ENCODE measurements at places on chromosomes 2 and 18. TPM values are rescaled to one million over a fixed set of nuclear protein-coding genes. Genes with fewer than 3 reads are reported as not detected.

DNA sequence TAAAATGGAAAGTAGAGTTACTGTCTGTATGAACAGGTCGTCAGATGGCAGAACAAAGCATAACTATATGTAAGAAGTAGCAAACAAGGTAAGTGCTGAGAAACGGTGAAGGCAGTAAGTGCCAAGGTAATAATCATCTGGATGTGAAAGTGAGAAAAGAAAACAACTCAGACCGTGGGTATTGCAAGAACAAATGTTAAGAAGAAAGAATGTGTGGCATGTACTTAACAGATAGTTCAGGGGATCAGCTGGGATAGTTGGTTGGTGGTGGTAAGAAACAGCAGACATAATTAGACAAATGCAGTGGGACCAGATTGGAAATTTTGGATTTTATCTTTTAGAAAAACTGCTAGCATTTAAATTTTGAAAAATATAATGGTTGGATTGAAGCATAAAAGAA, 375.8 kb upstream of the NXPH2 start:
- DNase-seq = no peak

DNA sequence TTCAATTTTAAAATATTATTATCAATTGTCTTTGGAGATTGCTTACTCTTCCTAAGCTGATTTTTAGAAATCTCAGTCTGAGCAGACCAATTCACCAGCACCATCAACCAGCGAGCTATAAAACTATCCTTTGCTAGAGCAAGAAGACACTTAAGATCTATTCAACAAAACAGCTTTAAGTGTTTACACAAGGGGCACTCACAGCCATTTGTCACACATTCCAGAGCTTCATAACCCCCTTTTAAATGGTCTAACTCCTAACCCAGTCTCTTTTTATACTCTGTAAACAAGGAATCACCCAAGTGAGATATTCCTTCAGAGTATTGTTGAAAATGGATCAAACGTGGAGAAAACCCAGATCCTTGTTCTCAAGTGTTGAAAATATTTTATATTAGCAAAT, 1294.1 kb upstream of the CHAC2 start:
- DNase-seq = no peak

DNA sequence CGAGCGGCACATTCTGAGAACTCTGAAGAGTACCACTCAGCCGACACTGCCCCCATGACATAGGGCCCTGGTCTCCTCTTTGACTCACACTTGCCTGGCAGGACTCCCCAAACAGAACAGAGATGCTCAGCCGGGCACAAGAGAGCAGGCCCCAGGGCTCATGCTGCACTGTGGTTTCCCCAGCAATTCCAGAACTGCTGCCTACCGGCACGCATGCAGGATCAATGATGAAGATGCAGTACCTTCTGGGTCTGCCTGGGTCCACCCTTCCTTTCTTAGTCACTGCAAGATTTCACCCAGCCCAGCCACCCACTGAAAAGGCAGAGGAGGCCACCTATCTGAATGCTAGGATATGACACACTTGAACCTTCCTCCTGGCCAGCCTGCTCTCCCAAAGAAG, 49.4 kb downstream of the BCL11A start:
- DNase-seq = no peak

C1GALT1C1L gene
- not detected for total RNA-seq

PDCL3 gene
- total RNA-seq = 35.4 TPM

MAT2A gene
- total RNA-seq = 404 TPM

All from neural crest cell (in vitro differentiated cells).